ENCODE measurements at places on chromosomes 16 and 17.

GRCh38 chr17:29771546-29771945, 148.8 kb upstream of the CORO6 start:
- no peak for DNase-seq

DNA sequence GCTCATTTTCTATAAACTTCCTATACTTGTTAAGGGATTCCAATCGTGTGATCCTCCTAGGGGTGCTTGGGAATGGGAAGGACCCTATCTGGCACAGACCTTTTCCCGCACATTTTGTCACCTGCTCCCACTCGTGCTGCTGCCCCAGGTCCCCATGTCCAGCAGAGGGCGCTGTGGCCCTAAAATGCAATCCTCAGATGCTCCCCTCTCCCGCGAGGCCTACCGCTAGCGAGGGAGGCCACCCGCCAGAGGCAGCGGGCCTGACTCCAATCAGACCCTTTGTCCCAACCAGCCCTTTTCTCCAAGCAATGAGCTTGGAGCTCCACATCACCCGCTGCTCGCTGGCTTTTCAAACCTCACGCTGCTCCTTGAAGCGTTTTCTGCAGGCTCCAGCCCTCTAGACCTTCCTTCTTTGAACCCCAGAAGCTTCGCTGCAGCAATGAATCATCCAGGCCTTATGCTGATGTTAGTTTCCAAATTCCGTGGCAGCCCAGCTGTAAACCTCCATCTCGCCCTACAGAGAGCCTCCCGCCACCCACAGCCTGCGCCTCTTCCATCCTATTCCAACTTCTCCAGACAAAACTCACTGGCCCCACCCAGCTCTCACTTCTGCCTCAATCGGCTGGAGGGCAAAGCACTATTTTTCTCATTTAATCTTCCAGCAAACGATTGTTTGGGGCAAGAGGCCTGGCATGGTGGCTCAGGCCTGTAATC, 23.6 kb upstream of the FZD2 start:
- peak; percentile 83 for DNase-seq

DNA sequence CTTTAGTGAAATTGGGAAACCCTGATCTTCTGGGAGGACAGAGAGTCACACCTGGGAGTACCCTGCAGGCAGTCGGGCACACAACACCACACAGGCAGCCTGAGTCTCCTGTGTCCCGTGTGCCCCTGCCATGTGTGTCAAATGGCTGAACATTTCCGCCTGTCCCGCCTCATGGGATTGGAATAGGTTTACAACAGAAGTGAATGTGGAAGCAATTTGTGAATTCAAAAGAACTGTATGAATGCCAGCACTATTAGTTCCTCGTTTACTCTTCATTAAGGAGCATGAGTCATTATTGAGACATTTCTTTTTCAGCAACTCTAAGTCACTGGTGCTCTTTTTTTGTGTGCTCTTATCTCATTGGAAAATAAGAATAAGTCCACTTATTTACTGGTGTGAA, 226.5 kb downstream of the PMP22 start:
- no peak for DNase-seq

GRCh38 chr17:49486012-49486641, 9.0 kb upstream of the NGFR start:
- no peak for DNase-seq

DNA sequence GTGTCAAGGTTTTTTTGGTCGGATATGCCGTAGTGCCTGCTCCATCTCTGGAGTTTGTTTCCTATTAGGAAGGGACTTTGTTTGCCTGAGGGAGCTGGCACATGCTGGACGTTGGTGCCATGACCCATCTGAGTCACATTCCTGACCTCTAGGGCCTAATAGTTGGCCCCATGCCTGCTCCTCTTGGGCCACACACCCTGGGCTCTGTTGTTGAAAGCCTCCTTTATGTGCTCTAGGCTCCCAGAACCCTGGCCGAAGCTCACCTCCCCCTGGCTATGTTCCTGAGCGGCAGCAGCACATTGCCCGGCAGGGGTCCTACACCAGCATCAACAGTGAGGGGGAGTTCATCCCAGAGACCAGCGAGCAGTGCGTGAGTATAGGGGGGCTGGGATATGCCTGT, 18.4 kb downstream of the LIMD2 start:
- DNase-seq: no peak

- no peak for DNase-seq
Measured at GRCh38 chr16:26491962-26492361, 574.8 kb upstream of the C16orf82 start.

DNA sequence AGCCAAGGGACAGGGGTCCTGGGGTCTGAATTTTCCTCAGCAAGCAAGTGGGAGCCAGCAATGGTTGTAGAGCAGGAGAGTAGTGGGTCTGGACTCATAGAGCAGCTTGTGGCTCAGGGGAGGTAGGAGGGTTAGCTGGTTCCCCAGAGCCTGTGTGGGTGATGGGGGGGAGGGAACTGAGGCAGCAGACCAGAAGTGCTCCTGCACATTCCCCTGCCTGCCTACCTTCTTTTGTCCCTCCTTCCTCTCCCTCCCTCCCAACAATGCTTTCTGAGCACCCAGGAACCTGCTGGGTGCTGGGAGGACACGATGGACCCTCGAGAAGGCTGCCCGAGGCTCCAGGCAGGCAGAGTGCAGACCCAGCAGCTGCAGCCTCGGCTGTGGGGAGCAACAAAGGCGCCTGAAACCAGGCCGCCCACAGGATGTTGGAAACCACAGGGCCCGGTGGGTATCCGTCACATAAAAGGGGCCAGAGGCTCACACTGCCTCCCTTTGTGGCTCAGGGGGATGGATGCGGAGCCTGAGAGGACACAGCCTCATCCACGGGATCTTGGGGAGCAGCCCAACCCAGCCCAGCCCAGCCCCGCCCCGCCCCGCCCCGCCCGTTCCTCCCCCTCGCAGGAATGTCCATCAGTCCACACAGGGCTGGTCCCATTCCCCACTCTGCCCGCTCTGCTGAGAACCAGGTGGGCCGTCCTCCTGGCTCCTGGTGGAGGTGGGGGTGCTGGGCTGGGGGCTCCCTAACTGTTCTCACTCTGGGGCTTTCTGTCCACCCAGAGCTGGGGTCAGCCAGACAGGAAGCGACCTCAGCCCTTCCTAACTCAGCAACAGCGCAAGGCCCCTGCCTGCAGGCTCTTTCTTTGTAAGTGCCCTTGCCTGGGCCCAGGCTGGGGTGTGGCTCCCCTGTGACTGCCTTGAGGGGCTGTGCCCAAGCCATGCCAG, 1.7 kb upstream of the NLRC3 start:
- no peak for DNase-seq

DNA sequence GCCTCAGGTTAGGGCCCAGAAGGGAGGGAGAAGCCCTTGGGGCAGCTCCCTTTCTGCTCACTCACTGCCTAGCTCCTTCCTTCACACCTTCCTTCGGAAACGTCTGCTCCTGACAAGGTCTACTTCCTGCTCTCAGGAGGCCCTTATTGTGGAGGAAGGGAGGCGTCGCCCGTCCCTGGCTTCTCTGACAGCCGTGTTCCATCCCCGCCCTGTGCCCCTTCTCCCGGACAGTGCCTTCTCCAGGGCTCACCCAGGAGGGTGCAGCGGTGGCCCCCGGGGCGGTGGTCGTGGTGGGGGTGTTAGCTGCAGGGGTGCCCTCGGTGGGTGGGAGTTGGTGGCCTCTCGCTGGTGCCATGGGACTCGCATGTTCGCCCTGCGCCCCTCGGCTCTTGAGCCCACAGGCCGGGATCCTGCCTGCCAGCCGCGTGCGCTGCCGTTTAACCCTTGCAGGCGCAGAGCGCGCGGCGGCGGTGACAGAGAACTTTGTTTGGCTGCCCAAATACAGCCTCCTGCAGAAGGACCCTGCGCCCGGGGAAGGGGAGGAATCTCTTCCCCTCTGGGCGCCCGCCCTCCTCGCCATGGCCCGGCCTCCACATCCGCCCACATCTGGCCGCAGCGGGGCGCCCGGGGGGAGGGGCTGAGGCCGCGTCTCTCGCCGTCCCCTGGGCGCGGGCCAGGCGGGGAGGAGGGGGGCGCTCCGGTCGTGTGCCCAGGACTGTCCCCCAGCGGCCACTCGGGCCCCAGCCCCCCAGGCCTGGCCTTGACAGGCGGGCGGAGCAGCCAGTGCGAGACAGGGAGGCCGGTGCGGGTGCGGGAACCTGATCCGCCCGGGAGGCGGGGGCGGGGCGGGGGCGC, 231.9 kb downstream of the SEC14L1 start:
- no peak for DNase-seq

GRCh38 chr16:25478476-25478875, 213.3 kb upstream of the HS3ST4 start:
- no peak for DNase-seq

DNA sequence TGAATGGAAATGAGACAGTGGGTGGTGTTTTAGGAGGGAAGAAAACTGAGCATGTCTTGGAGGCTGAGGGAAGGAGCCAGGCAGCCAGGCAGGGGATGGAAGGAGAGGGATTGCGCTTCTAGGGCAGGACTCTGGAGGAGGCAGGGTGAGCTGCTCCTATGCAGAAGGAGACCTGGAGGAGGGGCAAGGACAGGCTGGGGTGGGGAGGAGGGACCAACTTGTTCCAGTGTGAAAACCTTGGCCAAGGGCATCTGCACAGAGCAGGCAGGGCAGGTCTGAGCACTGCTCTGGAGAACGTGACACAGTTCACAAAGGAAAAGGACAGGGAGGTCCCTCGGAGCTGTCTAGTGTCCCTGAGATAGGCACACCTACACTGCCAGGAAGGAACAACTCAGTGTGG, 5.5 kb downstream of the GALK1 start:
- no peak for DNase-seq

GRCh38 chr16:81238296-81239011, at the start of gene BCO1:
TSS of gene BCO1 (plus strand) at chr16:81238689. CDS start at chr16:81238909, 220 bp downstream.
- no peak for DNase-seq

- DNase-seq: no peak
Measured at GRCh38 chr16:20042848-20043247, 30.8 kb downstream of the GPR139 start.

GRCh38 chr16:27374221-27374803, 27.7 kb upstream of the IL21R start:
- no peak for DNase-seq

- no peak for DNase-seq
Measured at GRCh38 chr17:63285551-63285950, 160.6 kb downstream of the CYB561 start.

DNA sequence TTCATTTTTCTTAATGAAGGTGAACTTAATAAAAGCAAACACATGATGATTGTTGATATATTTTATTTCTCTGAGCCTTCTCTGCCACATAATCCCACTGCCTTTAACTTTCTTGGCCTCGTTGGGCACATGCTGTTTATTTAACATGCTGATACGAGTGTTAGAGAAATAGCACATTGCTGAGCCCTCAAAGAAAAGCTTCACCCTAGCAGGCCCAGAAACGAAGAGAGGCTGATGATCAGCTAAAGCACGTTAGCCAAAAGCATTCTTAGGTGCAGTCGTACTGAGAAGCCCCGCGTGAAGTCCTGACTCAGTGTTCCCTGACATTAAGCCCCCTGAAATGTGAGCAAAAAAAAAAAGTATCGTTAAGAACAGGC, 122.8 kb downstream of the CCDC182 start:
- DNase-seq: no peak

DNA sequence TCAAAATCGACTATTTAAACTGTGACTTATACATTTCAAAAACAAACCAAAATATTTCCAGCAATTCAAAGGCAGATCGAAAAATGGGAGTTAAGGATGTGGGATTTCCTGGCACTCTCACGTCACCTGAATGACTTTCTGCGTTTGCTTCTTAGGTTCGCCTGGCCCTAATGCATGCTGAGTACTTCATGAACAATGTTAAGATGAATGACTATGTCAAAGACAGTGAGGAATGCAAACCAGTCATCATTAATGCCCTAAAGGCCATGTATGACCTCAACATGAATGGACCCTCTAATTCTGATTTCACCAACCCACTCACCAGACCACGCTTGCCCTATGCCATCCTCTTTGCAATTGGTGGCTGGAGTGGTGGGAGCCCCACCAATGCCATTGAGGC, 7.3 kb downstream of the KLHL10 start:
- no peak for DNase-seq

- DNase-seq: no peak
Measured at GRCh38 chr17:48215583-48216139, 108.1 kb downstream of the SNX11 start.

GRCh38 chr16:15654591-15654990, 4.5 kb downstream of the NDE1 start:
- no peak for DNase-seq

- no peak for DNase-seq
Measured at GRCh38 chr17:4607261-4607741, 23.0 kb downstream of the SMTNL2 start.

DNA sequence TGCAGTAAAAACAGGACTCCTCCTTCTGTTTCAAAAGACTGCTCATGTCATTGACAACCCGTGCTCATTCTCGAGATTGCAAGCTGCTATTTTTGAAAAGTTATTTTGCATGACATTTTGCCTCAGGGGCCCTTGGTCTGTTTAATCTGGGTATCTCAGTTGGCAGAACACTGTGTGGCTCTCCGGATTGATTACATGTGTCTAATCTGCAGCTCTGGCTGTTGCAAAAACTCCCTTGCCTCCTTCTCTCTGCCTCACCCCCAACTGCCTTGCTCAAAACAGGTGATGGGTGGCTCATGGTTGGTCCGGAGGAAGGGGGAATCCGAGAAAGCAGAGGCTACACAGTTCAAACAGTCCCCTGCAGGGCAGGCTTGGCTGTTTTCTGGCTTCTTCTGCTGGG, 25.3 kb downstream of the GINS3 start:
- DNase-seq: no peak

DNA sequence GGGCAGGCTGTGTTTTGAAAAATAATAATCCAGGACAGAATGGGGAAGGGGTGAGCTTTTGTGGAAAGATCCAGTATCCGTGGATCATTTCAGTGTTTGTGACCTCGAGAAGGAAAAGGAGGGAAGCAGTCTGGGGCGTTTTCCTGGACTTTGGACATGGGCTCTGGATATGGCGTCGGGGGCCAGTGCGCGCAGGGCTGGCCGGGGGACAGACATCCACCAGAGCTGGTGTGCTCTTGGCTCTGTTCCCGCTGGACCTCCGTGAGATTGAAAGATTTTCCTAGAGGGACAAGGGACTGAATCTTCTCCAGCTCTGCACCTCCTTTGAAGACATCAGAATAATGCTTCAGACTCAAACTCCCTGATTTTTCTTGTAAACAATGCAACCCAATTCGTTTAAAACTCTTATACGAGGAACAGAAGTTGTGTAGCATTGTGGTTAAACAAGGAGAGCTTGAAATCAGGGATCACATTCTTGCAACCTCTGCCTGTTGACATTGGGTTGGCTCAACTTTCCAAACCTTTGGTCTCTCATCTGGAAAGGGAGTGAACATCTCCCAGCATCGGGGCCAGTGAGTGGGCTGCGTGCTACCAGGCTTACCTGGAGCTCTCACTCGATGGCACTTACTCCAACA, 75.9 kb downstream of the C16orf95 start:
- DNase-seq: no peak

Measured in stimulated activated CD8-positive, alpha-beta memory T cell treated with anti-CD3 and anti-CD28 coated beads, Interleukin-15, amount 100 ng/mL, for 24 hours (primary cell).